ENCODE measurements at places on chromosomes 2 and 18.

GRCh38 chr2:1647417-1648240, 96.7 kb downstream of the PXDN start:
- DNase-seq = no peak

GRCh38 chr2:177711483-177712265, 319.1 kb downstream of the AGPS start:
- DNase-seq = no peak

DNA sequence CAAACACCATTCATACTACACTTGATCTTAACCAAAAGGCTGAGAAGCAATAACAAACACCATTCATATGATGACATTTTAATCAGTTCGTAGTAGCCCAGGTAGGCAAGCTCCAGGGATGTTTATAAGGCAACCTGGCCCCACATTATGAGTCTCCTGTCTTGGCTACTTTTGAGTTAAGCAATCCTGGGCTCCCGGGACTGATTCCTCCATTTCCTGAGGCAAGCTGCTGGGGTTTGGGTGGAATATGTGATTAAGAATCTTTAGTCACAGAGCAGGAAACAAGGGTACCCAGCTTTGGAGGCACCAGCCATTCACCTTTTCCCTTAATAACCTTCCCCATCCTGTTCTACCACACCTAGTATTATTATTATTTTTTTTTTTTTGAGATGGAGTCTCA, 24.5 kb upstream of the SPRED2 start:
- DNase-seq = no peak

GRCh38 chr18:56841836-56842235, 190.7 kb downstream of the WDR7 start:
- DNase-seq = no peak

DNA sequence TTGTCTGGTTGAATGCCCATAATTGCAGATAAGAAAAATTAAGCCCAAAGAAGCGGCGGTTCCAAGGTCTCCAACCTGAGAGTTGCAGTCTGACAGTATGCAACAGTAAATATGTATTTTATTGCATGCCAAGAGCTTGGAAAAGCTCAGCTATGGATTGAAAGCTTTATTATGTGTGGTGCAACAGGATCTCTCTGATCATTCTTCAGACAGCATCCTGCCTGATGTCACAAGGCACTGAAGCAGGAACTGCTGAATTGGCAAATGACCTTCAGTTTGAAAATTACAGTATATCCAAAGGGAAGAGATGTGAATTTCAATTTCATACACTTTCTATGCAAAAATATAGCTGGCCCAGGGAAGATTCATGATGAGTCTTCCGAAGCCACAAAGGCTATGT, 42.5 kb downstream of the DOCK10 start:
- DNase-seq = no peak
